ENCODE measurements at places on chromosomes 6 and 20. TPM values are rescaled to one million over a fixed set of nuclear protein-coding genes. Genes with fewer than 3 reads are reported as not detected.

The ZNF341 gene
- total RNA-seq, result 2.9 TPM

The CST2 gene
- total RNA-seq, result not detected

The NNAT gene
- not detected for total RNA-seq

The ZNF311 gene
- total RNA-seq, result 2.9 TPM

The CPNE1 gene
- total RNA-seq, result 833 TPM

The GLP1R gene
- not detected for total RNA-seq

DNA sequence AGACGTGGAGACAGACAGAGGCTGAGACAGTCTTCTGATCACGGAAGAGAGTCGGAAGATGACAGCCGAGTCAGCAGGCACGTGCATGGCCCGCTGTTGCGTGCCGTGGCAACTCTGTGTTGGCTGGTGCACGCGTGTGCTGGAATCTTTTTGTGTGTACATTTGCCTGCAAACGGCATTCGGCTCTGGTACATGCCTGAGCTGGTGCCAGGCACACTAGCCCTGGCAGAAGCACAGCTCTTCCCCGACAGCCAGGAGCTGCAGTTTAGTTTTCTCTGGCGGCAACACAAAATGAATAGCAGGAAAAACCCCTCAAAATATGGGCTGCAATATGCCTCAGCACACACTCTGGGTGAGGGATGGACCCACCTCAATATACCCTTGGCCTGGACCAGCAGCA lies 769 bp upstream of the PDYN start:
- no peaks in the 10 kb centered on the region for H3K36me3 ChIP-seq
- no peak overlapping the region for H3K27ac ChIP-seq
- H3K27me3 ChIP-seq, result no peaks in the 10 kb centered on the region
- no peak overlapping the region for H3K4me3 ChIP-seq
- H3K4me1 ChIP-seq, result no peaks in the 10 kb centered on the region

DNA sequence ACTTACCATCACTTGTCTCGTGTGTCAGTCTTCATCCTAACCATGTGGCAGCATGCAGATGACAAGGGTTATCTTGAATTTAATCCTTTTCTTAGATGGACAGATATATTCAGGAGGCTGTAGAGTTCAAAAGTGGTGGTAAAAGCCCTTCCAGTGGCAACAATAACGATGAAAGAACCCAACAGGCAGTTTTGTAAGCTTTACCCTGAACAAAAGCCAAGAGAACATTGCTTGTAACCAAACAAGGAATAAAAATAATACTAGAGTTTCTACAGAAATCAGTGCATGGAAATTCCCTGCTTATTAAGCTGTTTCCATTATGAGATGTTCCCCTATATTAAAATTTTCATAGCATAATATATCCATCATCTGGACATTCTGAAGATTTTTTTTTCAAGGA lies 69.7 kb downstream of the PDE7B start:
- DNase-seq, result no peak
- H3K36me3 ChIP-seq, result no peaks in the 10 kb centered on the region
- no peaks in the 10 kb centered on the region for H3K27me3 ChIP-seq
- no peak overlapping the region for H3K27ac ChIP-seq
- H3K4me3 ChIP-seq, result no peak overlapping the region
- no peaks in the 10 kb centered on the region for H3K4me1 ChIP-seq

DNA sequence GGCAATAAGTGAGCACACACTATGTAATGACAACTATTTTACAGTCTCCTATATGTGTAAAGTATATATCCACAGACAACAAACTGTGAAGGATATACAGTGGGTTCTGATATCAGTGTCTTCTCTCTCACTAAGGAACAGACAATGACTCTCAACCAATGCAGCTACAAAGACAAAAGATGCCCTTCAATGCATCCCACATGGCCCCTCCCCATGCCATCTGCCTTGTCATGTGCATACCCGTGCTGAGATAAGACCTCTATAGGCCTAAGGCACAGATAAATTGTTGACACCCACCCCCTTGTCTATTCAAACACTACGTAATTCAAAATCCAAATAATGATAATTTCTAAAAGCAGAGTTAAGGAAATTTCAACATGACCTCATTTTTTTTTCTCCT lies 1123.5 kb upstream of the MAP3K7 start:
- no peak overlapping the region for H3K4me3 ChIP-seq
- no peaks in the 10 kb centered on the region for H3K4me1 ChIP-seq

DNA sequence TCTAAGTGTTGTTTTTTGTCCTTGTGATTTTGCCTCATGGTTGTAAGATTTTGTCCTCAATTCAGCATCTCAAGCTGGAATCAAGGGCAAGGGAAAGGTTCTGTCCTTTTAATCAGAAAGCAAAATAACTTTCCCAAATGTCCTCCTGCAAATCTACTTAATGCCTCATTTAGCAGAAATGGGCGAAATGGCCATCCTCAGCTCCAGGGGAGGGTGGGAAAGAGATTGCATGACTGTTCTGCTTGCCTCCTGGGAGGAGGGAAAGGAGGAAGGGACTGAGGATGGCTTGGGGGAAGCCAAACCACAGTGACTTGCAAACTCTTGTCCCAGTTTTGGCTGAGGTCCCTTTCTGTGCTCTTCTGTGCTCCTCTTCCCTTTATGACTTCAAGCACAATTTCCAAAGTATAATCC lies 43.4 kb downstream of the TNFAIP3 start:
- H3K4me1 ChIP-seq, result no peaks in the 10 kb centered on the region
- H3K4me3 ChIP-seq, result no peak overlapping the region
- no peaks in the 10 kb centered on the region for H3K36me3 ChIP-seq
- DNase-seq, result no peak
- no peak overlapping the region for H3K27ac ChIP-seq

- H3K36me3 ChIP-seq, result no peaks in the 10 kb centered on the region
- no peak overlapping the region for H3K27ac ChIP-seq
- H3K27me3 ChIP-seq, result no peaks in the 10 kb centered on the region
- DNase-seq, result no peak
- peaks cover 20% of the 10 kb centered on the region for H3K4me1 ChIP-seq
- H3K4me3 ChIP-seq, result no peak overlapping the region
Observed at GRCh38 chr6:55282115-55282514, 45.2 kb upstream of the GFRAL start.

DNA sequence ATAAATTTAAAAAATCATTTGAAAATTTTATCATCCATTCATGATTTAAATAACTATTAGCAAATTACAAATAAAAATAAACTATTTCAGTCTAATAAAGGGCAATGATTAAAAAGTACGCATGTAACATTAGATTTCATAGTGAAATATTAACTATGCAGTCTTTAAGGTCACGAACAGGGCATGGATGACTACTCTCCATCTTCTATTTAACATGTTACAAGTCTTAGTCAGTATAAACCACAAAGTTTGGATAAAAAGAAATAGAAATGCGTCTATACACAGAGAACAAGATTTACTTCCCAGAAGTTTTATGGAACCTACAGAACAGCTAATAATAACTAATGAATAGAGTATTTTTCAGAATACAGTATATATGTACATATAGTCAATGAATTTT lies 1016.0 kb downstream of the EYS start:
- no peaks in the 10 kb centered on the region for H3K4me1 ChIP-seq
- no peak overlapping the region for H3K27ac ChIP-seq
- no peak for DNase-seq
- no peaks in the 10 kb centered on the region for H3K27me3 ChIP-seq
- H3K36me3 ChIP-seq, result no peaks in the 10 kb centered on the region

- no peaks in the 10 kb centered on the region for H3K4me1 ChIP-seq
- no peaks in the 10 kb centered on the region for H3K36me3 ChIP-seq
- no peak for DNase-seq
Observed at GRCh38 chr6:104884867-104885517, 25.3 kb upstream of the HACE1 start.

GRCh38 chr6:95923518-95923917 lies 92.3 kb upstream of the FUT9 start:
- no peaks in the 10 kb centered on the region for H3K27me3 ChIP-seq
- no peaks in the 10 kb centered on the region for H3K36me3 ChIP-seq
- no peaks in the 10 kb centered on the region for H3K4me1 ChIP-seq

DNA sequence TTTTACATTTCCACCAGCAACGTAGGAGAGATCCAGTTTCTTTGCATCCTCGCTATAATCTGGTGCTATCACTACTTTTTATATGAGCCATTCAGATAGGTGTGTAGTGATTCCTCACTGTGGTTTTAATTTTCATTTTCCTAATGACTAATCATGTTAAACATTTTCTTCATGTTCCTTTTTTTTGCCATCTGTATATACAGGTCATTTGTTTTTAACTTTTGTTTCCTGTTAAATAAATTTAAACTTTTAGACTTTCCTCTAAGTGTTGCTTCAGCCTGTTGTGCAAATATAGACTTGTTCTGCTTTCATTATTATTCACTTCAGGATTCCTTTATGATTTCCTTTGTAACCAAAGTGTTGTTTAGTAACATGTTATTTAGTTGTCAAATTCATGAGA lies 697.4 kb downstream of the PTPRT start:
- H3K27me3 ChIP-seq, result no peaks in the 10 kb centered on the region
- H3K27ac ChIP-seq, result no peak overlapping the region
- no peaks in the 10 kb centered on the region for H3K4me1 ChIP-seq

GRCh38 chr20:61973515-61974356 lies 91.9 kb downstream of the TAF4 start:
- DNase-seq, result no peak
- no peaks in the 10 kb centered on the region for H3K4me1 ChIP-seq
- H3K27me3 ChIP-seq, result no peaks in the 10 kb centered on the region
- no peak overlapping the region for H3K4me3 ChIP-seq

All from Caco-2 (cell line).